ENCODE measurements at places on chromosomes 5 and 9.

DNA sequence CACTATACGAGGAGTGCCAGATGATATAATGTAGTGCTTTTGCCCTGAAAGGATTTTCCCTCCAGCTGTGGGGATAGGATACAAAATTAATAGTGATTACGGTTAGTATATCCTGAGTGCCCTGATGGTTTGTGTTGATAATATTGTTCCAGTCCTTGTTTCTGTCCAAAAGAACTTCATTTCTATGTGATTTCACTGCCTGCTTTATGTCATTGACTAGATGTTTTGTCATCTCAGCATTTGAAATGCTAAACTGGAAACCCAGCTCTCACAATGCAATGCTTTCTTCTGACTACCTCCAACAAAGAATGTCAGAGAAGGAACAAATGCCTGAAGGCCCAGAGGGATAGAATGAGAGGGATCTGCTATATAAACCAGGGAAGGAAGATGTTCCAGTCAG, 177.8 kb downstream of the NIPBL start:
- DNase-seq, result no peak

DNA sequence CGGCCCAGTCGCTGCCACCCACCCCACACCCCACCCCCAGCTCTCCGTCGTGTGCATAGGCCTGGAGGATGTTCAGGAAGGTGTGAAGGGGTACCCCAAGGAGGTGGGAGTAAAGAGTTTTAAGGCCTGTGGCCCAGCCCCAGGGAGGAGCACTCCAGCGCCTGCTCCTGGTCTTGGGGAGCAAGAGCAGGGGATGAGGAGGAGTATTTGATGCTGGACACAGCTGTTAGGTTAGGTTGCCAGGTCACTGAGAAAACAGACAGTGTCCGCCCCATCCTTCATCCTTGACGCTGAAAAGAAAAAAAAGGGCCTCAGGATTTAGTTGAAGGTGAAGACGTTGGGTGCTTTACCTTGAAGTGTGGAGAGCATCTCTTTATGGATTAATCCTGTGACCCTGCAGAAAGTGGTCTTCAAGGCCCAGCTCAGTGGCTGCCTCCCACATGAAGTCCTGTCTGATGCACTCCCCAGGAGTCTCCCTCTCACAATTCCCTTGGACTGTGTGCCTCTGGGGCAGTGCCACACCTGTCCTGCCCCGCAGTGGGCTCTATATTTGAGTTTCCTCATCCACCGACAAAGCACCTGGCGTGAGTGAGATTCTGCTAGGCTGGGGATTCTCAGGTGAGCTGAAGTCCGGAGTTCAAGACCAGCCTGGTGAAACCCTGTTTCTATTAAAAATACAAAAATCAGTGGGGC, 101.8 kb downstream of the SPRY4 start:
- DNase-seq, result no peak

DNA sequence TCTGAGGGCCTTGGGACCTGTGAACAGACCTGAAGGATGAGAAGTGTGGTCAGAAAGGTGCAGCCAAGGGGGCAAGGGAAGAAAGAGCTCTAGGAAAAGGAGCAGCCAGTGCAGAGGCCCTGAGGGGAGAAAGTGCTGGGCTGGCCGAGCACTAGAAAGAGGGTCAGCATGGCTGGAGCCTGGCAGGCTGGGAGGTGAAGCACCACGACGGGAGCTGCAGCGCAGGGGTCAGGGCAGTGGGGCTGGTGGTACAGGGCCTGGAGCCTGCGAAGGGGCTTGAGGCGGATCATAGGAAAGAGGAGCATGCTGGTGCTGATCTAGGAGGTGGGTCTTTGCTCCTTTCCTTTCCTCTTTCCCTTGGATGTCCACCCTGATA, 9.1 kb upstream of the SYNPO start:
- DNase-seq, result no peak

- DNase-seq, result no peak
These were observed 138.2 kb downstream of the NFIB start for GRCh38 chr9:14175778-14176177.

- DNase-seq, result no peak
These were observed 70.1 kb upstream of the MEF2C start for GRCh38 chr5:88952996-88953643.

- DNase-seq, result no peak
These were observed 128.7 kb downstream of the CEP120 start for GRCh38 chr5:123294544-123294943.

DNA sequence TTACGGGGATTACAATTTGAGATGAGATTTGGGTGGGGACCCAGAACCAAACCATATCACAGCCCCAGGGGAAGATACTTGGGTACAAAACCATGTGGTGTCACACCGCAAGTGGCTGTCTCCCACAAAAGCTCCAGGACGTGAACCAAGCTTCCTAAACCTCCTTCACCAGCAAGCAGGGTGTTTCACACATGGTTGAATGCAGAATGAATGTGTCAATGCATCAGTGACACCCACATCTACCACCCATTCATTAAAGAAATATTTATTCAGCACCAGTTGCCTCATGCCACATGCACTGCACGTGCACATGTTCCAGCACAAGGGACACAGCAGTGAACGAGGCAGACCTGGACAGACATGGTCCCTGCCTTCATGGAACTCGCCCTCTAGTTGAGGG, 70.9 kb upstream of the SPOCK1 start:
- DNase-seq, result no peak

DNA sequence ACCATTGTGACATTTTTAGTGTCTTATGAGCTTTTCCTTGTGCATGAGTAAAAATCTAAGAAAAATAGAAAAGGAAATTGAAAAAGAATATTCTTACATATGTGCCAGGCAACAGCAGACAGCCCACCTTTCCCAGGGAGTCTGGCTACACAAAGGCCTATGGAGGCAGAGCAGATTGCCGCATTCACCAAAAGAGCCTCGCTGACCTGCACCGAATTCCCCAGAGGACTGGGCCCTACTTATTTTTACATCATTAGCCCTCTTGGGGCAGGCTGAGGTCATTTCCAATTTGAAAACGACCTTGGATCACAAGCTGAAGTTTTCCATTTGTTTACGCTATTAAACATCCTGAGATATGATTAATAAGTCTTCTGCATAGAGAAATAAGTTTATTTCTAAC, 66.2 kb upstream of the WDR41 start:
- DNase-seq, result no peak

DNA sequence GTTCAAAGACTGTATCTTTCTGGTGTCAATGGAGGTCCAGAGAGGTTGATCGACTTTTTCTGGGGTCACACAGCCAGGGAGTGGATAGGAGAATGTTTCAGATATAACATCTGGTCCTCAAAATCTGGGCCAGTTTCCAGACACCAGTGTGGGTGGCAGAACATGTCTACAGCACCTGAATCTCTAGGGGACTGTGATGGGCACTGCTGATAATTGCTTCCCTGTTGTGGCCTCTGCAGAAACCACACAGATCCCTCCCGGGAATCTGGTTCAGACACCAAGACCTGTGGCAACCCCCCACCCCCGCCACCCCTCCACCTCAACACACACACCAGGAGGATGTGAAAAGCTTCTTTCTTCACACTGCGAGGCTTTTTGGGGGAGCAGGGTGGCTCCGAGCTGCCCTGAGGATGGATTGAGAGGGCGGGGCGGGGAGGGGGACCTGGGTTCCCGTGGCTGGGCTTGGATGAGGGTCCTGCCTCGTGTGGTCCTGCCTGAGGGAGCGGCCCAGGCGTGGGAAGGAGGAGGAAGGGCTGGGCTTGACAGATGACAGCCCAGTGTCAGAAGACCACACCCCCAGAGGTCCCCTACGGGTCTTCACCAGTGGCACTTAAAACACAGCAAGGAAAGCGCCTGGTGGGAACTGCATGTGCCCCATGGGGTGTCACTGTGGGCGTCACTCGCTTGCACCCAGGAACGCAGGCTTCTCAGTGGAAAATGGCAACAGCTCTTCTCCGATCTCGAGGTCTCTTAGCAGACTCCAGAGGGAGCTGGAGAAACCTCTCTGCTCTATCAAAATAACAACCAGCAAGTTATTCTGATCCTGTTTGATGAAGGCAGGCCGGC, 55.2 kb downstream of the TRIP13 start:
- DNase-seq, result no peak

Data from anterior cingulate cortex (tissue), 58 donors.